ENCODE measurements at places on chromosomes 7 and 10.

DNA sequence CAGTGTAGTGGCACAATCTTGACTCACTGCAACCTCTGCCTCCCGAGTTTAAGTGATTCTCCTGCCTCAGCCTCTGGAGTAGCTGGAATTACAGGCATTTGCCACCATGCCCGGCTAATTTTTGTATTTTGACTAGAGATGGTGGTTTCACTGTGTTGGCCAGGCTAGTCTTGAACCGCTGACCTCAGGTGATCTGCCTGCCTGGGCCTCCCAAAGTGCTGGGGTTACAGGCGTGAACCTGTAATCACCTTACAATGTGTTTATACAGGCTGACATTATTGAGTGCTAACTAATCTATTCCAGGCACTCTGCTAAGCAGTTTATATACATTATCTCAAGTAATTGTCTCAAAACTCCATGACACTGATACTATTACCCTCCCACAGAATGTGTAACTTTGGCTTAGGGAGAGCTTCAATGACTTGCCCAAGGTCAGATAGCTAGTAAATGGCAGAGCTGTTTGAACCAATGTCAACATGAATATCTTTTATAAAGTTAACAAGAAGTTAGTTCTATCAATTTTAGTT, 36.8 kb downstream of the KIFBP start:
- DNase-seq = no peak

DNA sequence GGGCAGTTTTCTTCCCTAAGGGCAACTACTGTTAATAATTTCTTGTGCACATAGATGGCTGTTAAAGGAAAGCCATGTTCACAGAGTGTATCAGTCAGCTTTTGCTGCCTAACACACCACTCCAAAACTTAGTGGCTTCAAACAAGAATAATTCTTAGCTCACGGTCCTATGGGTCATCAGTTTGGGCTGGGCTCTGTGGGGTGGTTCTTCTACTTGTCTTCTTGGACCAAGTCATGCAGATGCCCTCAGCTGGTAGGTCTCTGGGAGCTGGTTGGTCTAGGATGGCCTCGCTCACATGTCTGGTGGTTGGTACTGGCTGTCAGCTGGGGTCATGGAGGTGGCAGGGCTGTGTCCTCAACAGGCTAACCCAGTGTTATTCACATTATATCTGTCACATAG, 39.6 kb downstream of the TBATA start:
- DNase-seq = no peak

- no peak for DNase-seq
Observed at GRCh38 chr7:8627325-8627724, 193.9 kb downstream of the NXPH1 start.

DNA sequence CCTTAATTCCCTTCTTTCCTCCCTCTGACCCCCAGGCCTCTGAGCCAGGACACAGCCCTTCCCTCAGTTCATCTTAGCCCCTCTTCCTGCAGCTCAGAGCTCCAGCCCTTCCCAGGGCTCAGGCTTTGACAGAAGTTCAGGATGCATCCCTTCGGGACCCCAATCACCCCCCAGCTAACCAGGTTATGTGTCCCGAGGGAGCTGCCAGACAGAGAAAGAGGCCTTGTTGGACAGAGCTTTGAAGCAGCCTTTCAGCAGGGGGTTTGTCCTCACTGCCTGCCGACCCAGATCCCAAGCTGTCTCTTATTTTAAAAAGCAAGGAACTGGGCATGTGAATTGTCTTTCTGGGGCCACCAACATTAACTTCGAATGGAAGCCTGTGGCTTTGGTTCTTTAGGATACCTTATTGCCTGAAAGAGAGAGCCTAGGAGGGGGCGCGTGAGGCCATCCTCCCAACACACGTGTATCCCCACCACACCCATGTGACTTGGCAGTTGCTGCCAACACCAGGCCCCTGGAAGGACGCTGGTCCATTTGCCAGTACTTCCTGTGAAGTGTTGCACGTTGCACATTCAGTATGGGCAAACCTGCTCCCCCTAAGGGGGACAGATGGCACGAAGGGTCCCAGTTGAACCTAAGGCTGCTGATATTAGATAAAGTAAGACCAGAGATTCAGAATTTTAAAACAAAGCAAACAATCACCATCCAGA, 858 bp downstream of the CCDC136 start:
- DNase-seq = peak; percentile 59

DNA sequence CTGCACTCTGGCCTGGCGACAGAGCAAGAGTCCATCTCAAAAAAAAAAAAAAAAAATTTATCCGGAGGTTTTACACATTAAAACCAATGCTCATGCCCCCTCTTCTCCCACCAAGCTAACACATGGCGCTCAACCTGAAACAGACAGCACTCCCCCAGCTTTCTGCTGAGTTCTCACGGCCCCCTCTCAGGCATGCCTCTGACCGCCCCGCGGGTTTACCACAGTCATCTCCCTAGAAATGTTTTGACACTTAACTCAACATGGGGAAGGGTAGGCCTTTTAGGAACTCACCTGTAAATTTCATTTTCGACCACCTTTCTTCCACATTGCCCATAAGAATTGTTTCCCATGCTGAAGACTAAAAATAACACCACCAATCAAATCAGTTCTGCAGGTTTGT, 9.3 kb downstream of the RCC1L start:
- no peak for DNase-seq

DNA sequence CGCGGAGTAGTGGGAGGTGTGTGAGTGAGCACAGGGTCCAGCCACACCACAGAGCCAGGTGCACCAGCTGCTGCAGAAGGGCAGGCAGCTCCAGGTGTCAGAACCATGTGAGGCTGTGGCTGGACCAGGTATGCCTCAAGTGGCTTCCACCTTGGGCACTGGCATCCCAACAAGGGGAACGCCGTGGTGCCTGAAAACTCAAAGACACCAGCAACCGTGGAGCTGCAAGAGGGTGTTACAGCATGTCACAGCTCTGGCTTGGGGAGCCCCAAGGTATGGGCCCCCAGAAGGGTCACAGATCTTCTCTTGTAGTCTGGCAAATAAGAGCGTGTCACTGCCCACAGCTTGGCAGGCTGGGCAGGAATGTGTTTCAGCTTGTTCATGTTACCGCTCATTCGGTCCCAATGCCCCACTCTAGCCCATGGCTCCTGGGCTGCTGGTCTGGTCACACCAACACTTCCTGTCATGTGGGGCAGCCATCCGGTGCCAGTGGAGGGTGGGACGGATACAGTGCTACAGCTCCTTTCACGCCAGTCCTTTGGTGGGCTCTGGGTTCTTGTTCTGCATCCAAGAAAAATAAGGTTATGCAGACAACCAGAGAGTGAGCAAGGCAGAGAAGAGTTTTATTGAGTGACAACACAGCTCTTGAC, 29.8 kb downstream of the STRA8 start:
- no peak for DNase-seq

- no peak for DNase-seq
Observed at GRCh38 chr7:130804220-130804619, 70.2 kb upstream of the KLF14 start.

- peak; percentile 19 for DNase-seq
Observed at GRCh38 chr7:72243329-72243728, 168.8 kb downstream of the CALN1 start.

DNA sequence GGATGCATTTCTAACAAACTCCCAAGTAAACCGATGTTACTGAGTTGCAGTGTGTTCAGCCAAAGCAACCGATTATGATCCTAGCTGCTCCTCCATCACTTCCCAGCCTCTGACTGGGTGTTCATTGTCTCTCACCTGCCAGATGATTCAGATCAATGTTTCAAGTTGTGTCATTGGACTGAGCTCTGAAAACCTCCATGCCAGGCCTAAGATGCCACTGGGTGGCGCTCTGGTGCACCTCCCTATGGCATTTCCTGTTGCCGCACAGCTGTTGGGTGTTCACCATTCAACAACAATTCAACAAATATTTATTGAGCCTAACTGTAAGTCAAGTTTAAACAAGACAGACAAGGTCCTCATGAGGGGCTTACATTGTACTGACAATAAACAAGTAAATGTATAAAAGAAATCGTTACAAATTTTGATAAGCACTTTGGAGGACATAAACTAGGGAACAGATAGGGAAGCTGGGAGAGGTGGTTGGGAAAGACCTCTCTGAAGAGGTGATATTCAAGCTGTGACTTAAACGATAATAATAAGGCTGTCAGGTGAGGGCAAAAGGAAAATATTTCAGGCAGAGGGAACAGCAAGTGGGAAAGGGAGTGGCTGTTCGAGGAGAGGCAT, 22.8 kb downstream of the RGR start:
- peak; percentile 59 for DNase-seq

DNA sequence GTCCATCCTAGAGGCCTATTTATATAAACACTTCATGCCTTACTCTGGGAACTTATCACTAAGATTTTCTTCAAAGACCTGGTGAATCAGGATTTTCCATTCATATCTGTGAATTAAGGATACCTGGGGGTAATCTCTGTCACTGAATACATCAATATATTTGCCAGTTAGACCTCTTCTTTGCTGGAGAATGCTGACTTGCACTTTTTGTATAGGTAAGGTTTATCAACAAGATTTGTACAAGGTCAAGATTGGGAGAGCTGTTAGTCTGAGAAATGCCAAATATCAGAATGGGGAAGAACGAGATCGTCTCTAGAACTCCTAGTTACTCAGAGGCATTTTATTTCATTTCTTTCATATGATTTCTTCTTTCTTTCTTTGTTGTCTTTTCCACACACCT, 1060.0 kb downstream of the NRG3 start:
- DNase-seq = no peak

DNA sequence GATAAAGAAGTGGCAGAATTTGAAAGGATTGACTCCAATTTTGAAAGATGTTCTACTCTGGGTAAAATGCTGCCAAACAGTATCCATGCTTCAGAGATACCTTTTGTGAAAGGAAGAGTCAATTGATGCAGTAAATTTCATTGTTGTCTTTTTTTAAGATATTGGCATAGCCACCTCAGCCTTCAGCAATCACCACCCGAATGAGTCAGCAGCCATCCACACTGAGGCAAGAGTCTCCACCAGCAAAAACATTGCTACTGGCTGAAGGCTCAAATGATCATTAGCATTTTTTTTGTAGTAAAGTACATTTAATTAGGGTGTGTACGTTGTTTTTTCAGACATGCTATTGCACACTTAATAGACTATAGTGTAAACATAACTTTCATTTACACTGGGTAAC, 31.7 kb upstream of the CYP26C1 start:
- DNase-seq = no peak

GRCh38 chr7:124701955-124702354, 63.6 kb downstream of the GPR37 start:
- no peak for DNase-seq

DNA sequence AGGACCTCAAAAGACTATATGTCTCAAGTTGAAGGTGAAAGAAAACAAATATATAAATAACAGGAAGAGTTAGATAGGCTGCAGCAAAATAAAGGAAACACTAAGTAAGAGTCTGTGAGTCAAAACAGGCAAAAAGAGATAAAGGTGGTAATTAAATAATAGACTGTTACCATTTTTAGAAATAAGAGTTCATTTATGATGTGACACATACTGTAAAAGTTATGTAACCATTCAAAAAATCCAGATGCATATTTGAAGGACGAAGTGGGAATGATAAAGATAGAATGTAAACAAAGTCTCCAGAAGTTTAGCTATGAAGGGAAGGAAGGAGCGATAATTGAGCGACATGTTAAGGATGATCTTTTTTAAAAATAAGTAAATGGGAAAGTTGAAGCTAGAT, 50.5 kb downstream of the HECTD2 start:
- DNase-seq = no peak

GRCh38 chr7:73987298-73987697, 40.7 kb upstream of the ELN start:
- DNase-seq = no peak

- no peak for DNase-seq
Observed at GRCh38 chr10:122999347-122999746, 9.2 kb downstream of the IKZF5 start.

- DNase-seq = peak; percentile 43
Observed at GRCh38 chr10:33132626-33133025, 174.6 kb upstream of the ITGB1 start.

GRCh38 chr7:23893176-23893941, 183.3 kb downstream of the STK31 start:
- no peak for DNase-seq

- DNase-seq = no peak
Observed at GRCh38 chr7:49883933-49884332, 110.5 kb downstream of the VWC2 start.

- peak; percentile 22 for DNase-seq
Observed at GRCh38 chr7:38222481-38223096, 44.5 kb downstream of the STARD3NL start.

DNA sequence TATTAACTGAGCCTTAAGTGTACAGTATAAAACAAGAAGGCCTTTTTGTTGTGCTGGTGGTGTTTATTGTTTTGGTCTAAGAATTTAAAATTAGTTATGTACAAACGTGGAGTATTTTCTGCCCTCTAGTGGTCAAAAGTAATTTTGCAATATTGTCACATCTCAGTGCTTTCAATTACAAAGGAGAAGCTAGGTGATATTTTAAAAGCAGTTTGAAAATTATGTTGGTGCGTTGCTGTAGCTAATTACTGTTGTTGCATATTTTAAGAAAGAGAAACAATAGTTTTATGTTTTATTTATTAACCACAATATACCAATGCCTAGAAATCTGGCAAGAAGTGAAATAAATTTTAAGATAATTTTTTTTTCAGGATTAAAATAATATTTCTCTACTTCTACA, 11.4 kb downstream of the NPVF start:
- no peak for DNase-seq

DNA sequence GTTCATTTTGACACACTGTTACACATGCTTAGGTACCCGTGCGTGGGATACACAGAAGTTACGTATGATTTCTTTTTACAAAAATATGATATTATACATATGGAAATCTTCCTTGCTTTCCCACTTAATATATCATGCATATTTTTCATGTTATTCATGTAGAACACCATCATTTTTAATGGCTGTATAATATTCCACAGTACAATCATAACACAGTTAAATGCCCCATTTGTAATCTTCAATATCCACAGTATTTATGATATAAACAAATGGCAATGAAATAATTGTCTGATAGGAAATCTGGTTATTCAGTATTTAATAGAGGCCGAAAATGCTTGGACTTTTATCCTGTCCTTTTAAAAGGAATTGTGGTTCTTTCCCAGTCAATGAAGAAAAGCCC, 23.2 kb downstream of the VIPR2 start:
- DNase-seq = no peak

- DNase-seq = no peak
Observed at GRCh38 chr7:116924741-116925140, 28.6 kb upstream of the ST7 start.

DNA sequence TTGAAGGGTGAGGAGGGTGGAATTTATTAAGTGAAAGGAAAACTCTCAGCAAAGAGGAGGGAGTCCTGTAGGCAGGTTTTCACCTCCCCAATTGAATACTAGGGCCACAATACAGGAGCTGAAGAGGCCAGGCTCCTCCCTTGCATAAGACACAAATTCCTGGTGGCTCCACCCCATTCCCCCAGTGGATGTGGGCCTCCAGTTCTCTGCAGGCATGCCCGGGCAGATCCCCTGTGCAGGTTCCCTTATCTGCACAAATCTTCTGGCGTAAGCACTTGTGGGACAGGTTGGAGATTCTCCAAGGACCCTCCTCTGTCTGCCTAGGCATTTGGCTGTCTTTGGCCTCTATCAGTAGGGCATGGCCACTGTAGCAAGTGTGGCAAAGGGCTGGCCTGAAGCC, 847.1 kb upstream of the MBL2 start:
- DNase-seq = no peak
